Head of caudate nucleus (tissue), 42 donors: ENCODE measurements at places on chromosomes 6 and 20.

- DNase-seq = no peak
Measured at GRCh38 chr6:1227935-1228753, 83.8 kb upstream of the FOXQ1 start.

DNA sequence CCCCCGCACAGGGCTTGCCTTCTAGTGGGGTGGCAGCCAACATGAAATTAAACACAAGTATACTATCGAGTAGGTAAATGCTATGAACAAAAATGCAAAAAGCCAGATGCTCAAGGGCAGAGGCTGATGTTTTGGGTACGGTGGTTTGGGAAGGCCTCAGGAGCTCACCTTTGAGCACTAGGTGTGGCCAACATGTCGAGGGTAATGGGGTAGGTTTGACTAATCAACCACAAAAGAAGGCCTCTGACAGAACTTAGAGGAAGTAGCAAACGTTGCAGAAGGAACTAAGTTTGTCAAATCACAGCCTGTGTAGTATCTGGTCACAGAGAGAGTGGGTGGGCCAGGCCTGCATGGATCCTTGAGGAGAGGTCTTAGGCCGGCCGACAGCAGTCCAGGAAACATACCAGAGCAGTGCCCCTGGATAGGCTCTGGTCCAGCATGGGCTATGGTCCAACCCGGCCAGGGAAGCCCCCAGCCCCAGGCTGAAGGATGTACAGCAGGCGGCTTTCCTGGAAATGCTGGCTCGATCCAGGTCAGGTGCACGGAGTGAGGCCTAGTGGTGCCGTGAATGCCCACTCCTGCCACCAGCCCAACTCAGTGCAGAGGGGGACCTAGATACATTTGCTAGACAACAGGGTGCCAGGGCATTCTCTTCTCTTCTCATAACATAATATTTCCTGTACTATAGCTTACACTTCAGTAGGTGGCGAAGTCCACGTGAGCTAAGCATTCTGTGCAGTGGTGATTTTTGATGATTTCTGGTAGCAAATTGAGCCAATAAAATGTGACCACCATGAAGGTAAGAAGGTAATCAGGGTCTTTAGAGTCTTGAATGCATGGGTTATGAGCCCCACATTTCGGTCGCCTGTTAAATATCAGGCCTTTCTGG lies 56.3 kb upstream of the CD93 start:
- no peak for DNase-seq

- DNase-seq = no peak
Measured at GRCh38 chr6:116047173-116047933, 13.3 kb downstream of the FRK start.

DNA sequence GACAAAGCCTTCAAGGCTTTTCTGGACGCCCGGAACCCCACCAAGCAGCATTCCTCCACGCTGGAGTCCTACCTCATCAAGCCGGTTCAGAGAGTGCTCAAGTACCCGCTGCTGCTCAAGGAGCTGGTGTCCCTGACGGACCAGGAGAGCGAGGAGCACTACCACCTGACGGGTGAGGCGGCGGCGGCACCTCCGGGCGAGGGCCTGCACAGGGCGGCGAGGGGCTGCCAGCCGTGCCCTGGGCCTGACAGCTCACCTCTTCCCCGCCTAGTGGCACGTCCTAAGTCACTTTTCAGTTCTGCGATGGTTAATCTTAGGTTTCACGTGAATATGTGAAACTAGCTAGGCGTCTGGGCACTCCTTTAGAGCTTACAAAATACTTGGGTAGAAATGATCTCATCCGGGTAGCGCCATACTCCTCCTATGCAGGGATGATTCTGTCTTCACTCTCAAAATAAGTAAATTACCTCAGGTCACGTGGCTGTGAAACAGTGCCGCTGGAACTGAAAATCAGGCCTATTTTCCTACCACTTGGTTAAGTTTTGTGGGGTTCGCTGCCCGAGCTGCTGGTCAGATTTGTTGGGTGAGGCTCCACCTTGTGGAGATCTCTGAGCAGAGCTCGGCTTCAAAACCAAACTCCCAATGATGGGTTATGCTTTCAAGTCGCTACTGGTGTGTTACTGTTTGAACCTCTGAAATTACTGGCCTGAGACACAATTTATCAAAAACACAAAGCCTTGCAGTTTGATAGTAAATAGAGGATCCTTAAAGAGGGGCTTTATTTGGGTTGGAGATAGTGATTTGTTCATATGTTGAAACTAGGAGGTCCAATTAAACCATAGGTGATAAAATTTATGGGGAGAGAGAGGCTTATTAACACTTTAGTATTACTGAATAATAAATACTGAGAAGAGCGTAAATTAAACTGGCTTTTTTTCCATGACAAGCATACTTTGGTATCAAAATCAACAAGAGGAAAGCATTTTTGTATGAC lies 15.5 kb upstream of the CLDN20 start:
- DNase-seq = peak; percentile 73

GRCh38 chr6:160068346-160068745 lies 53.3 kb upstream of the SLC22A1 start:
- no peak for DNase-seq

DNA sequence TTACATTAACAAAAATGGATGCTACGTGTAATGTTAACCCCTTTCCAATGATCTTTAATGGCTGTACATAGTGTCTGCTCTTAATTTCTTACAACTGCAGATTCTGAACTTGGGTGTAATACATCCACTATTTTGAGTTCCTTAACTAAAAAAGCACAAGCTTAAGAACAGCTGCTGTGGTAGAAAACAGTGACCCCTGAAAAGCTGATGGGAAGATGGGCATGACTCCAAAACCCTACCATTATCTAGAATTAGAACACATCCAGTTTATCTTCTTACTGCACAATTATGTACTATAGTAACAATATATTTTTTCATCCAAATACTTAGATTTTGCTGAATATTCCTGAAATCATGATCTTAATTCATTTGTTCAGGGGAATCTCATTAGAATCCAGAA lies 49.3 kb downstream of the LYRM4 start:
- no peak for DNase-seq

DNA sequence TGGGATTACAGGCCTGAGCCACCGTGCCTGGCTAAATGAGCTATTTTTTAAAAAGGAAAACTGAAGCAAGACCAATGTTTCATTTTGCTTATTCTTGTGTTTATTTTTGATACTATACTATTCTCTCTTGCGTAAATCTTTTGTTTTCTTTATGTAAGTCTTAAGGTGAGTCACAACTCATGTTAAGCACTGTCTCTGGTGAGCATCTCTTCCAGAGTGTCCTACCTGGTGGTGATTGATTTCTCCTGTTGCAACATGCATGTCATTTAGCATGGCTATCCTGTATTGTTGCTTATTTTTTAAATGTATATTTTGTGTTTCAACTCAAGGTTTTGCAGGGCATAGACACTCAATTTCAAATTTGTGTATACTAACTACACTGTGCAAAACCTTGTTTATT lies 336.0 kb downstream of the RFPL4B start:
- DNase-seq = no peak
